ENCODE measurements at places on chromosomes 7 and 10.

- no peak for DNase-seq
These were observed 5.5 kb upstream of the GNAT3 start for GRCh38 chr7:80517282-80517747.

DNA sequence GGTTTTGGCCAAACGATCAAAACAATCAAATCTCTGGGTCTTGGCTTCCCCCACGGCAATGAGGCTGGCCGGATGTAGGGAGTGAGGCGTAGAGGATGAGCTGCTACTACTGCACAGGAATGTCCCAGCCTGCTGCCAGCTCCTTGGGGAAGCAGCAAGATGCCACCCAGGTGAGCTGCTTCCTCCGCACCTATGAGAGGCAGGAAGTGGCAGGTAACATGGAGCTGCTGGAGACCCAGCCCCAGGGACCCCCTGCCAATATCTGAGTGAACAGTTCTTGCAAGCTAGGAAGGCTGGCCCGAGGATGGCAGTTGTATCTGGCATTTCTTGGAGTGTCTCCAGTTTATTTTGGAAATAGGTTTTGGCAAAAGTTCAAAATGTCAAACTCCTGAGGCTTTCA is 413.5 kb downstream of the DNAJB6 start:
- DNase-seq: no peak

- no peak for DNase-seq
These were observed 167.9 kb downstream of the RNF216 start for GRCh38 chr7:5613607-5614006.

- no peak for DNase-seq
These were observed 632.9 kb upstream of the LRRTM3 start for GRCh38 chr10:66292922-66293321.

DNA sequence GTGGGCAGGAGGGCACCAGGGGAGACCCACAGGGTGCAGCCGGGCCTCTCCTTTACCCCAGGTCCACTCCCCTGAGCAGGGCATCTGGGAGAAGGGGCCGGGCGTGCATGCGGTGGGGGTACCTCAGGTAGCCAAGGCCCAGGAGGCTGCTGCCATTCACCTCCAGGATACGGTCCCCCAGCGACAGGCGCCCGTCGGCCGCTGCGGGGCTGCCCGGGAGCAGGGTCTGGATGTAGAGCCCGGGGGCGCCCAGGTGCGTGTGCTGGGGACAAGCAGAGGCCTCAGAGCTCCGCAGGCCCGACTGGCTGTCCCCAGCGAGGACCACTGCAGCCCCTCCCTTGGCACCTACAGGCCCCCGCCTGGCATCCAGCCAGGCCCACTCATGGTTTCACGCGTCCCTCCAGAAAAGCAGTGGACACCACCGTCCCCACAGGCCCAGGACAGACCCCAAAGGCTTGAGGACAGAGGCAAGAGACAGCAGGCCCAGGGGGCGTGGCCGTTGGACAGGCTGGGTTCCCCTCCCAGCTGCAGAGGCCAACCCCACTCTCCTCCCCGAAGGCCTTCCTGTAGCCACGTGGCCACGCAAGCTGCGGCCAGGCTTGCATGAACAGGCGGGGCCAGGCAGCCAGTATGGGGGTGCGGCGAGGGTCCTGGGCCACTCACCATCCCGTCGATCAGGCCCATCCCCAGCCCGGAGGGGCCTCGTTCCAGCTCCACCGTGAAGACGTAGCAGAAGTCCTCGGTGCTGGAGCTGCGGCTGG is 24.3 kb downstream of the AP5Z1 start:
- no peak for DNase-seq

DNA sequence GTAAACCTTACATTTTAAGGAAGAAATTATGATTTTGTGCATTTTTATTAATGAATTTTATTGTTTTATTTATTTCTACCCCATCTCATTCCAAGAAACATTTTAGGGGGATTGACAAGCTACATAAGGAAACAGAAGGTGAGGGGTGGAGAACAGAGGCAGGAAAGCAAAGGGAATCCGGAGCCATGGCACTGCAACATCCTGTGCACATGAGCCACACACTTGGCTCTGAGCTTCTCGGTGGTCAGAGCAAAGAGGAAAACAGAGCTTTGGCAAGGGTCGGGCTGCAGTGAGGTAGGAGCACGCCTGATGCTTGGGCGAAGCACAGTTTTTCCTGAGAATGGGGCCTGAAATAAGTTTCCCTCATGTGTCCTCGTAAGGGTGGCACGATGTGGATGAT is 68.9 kb downstream of the COL13A1 start:
- DNase-seq: no peak

DNA sequence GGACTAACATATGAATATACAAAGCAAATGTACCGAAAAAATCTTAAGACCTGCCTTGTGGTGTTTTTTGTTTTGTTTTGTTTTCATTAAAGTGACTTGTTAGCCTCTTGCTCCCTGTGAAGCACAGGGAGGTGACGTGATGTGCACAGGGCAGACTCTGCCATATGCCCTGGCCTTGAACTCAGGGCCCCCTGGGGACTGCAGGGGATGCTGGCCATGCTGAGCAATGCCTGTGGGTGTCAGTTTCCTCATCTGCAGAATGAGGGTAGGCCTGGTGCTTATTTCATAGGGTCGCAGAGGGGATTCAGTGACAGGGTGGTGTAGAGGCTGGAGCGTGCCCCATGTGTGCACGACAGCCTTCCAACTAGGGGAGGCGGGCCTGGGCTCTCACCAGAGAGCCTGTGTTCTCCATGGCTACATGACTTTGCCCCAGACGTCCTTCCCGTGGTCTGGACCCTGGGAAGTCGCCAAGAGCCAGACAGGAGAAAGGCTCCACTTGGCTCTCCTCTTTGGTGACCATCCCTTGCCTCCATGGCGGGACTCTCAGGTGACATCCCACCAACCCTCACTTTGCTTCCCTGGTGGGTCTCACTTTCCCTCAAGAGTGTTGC is 14.5 kb downstream of the EGFR start:
- no peak for DNase-seq
